Stimulated activated CD8-positive, alpha-beta memory T cell treated with anti-CD3 and anti-CD28 coated beads, Interleukin-7, amount 100 ng/mL, for 4 hours (primary cell): ENCODE measurements at places on chromosomes 5 and 9.

- DNase-seq = no peak
Observed at GRCh38 chr5:110414360-110414759, 312.1 kb downstream of the TMEM232 start.

GRCh38 chr5:171226096-171226754, 82.8 kb upstream of the TLX3 start:
- no peak for DNase-seq

DNA sequence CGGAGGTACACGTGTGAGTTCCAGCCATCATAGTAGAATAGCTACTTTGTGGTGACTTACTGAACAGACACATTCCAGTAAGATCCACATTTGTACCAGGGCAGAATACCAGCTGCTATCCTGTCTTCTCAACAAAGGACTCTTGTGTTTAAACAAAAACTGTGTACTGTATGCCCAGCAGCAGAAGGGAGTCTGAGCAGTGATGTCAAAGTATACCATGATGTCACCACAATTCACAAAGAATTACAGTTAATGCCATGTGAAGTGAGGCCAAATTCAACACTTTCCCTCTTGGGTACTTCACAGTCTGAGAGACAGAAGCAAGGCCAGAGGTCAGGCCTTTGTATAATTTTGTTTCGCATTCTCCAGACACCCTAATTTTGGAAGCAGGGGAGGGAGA, 137.0 kb downstream of the ADAMTSL1 start:
- DNase-seq = no peak

DNA sequence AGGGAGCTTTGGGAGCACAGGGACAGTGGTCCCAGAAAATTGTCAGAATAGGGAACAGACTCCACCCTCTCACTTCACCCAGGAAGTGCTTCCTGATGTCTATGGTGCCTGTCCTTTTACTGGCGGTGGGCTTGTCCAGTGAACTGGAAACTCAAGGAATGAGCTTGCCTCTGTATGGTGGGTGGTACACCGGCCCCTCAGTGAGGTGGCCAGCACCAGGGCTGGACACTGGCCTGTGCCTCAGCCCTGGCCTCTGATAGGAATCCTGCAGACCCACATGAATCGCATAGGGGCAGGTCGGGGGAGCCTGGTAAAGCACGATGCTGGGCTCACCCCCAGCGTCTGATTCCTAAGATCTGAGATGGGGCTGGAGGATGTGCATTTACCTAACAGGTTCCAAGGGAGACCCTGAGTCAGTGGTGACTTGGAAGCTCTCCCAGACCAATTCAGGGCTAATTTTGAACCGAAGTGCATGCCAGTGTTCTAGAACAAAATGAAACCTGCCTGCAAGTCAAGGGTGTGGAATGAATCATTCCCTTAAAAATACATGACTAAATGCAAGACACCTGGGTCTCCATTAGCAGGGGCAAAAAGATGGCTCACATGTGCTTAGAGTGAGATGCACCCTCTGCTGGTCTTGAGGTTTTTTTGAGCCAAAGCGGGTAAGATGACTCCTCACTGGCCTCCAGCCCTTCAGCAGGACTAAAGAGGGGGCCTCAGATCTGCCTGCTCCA, 178.3 kb downstream of the HSPA4 start:
- no peak for DNase-seq

DNA sequence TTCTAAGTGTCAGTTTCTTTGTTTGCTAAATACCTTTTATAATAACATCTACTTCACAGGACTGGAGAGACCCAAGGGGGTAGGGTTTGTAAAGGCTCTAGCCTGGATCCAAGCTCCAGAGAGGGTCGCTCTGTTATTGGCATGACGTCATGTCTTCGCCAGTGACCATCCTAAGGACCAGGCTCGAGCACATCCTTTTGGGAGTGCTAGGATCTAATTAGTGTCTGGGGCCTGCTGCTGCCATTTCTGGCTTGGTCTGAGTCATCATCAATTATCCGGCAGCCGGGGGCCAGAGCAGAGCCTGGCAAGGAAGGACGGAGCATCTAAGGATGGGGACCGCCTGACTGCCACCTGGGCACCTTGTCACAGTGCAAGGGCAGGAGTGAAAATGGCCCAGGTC, 153.0 kb downstream of the NSG2 start:
- no peak for DNase-seq

DNA sequence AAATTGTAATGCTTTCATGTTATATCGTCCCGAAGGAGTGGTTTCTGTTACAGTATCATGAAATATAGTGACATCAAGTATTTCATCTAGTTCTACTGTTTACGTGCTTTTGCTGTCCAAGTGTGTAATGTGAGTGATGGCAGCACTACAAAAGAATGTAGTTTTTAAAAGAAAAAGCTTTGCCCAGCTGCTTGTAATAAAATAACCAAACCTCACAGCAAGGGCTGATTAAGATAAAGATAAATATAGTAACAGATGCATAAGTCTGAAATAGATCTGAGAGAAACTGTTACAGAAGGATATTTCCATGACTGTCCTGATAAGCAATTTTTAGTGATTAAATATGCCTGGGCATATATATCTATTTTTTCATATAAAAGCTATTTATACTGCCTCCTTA, 106.4 kb downstream of the AUH start:
- DNase-seq = no peak

- DNase-seq = no peak
Observed at GRCh38 chr9:98504298-98505282, 204.1 kb downstream of the GABBR2 start.

DNA sequence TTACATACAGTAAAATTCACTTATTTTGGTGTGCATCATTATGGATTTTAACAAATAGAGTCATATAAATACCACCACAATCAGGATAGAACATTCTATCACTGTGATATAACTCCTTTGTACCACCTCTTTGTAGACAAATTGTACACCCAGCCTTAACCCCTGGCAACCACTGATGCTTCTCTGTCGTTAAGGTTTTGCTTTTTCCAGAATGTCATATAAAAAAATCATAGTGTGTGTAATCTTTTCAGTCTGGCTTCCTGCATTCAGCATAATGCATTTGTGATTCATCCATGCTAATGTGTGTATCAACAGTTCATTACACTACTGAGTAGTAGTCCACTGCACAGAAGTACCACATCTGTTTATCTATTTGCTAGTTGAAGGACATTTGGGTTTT, 81.2 kb downstream of the ARSB start:
- DNase-seq = no peak

- no peak for DNase-seq
Observed at GRCh38 chr9:111068771-111069170, 30.5 kb upstream of the LPAR1 start.

- no peak for DNase-seq
Observed at GRCh38 chr9:101427957-101428655, 7.5 kb downstream of the ALDOB start.

- peak; percentile 3 for DNase-seq
Observed at GRCh38 chr9:134641173-134641989, at the start of gene COL5A1. COL5A1 (plus strand) TSS chr9:134641803; CDS start chr9:134642188, 385 bp downstream.

DNA sequence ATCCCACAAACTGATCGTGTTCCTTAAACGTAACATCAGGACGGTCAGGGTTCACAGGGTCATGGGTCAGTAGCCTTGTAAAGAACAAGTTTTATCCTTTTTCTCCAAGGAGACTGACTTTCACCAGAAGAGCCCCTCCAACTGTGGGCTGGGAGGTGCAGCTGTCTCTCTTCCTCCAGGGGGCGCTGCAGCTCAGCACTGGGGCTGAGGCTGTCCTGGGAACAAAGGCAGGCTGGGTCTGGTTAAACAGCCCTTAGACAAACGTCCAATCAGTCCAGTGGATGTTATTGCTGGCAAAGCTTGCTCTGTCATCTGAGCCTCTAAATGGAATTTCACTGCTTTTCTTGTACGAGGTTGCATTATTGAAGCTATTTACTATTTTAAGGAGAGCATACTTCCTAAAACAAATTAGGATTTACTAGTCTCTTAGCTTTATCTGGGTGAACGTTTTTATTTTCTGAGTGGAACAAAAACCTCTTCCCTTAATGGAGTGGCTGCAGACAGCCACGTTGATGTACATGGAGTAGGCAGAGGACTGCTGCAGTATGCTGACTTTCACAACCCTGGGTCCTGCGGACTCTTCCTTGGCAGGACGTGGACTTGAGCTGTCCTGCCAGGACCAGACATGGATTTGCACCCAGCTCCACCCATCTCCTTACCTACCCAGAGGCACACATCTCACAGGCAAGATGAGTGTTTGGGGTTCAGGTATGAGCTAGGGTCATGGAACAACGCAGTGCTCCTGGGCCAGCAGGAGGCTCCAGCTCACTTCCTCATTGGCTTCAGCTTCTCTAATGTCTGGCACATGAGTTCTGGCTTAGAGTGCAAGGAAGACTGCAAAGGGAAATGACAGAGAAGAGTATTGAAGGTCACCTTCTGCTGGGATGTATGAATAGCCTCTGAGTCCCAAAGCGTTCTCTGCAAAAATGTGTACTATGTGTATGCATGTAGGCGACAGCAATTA, 7.8 kb downstream of the EXOSC2 start:
- DNase-seq = peak; percentile 38

DNA sequence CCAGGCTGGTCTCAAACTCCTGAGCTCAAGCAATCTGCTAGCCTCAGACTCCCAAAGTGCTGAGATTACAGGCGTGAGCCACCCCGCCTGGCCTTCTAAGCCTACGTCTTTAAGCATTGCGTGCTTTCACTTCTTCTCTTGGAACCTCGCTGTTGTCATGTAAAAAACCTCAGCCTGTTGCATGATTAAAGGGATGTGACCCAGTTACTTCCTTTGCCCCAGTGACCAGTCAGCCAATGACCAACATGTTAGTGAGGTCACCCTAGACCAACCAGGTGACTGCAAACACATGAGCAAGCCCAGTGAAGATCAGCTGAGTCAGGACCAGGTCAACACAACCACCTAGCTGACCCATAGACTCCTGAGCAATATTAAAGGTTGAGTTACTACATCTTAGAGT, 10.5 kb downstream of the KIF4B start:
- no peak for DNase-seq

DNA sequence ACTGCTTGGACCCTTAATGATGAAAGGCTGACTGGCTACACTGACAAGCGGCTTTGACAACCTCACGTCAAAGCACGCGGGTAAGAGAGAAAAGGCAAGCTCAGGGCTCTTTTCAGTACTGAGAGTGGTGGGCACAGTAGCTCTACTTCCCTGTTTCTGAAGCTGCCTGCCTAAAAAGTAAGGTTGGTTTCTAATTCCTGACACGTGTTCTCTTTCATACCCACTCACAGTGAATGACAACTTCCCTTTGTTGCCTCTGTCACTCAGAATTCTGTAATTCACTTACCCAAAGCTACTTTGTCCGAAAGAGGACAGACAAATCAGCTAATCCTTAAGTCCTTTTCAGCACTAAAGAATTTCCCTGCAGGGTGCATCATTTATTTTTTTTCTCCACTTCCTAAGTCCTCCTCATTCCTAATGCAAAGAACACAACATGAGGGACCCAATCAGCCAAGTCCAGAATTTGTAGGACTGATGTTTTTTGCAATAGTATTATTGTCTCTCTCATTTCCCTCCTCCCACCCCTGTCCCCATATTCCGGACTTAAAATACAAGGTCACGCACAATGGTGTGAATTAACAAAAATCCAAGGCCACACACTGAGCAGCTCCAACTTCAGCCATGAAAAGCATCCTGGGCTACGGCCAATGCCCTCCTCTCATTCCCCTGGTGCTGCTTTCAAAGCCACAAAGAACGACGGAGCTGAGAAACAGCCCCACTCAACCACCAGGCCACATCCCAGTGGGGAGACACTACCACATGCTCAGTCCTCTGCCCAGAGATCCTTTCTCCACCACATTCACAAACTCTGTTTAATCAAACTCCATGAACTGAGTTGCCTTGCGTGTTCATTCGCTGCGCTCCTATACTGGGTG, 221.0 kb downstream of the TSSK1B start:
- DNase-seq = no peak

DNA sequence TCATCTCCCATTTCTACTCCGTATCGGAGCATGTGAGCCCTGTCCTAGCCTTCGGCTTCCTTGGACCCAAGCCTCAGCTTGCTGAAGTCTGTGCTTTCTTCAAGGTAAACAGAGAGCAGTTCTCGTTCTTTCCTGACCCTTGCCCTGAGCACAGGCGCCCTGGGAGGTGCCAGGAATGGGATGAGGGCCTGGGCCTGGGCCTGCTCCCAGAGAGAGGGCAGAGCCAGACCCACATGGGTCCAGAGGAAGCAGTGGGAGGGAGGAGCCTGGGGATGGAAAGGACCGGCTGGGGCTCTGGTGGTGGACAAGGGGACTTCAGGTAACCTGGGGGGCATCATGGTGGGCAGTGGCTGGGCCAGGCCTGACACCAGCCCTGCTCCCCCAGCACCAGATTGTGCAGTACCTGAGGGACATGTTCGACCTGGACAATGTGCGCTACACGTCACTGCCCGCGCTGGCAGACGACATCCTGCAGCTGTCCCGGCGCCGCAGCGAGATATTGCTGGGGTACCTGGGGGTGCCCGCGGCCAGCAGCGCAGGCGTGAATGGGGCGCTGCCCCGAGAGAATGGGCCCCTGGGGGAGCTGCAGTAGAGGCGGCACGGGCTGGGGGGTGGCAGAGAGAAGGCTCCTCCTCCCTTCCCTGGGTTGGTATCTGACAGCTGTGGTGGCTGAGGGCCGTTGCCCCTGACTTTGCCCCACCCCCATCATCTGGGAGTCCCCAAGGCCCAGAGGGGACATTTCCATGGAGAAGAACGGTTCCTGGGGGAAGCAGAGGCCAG, 10.9 kb upstream of the DOLPP1 start:
- DNase-seq = no peak

DNA sequence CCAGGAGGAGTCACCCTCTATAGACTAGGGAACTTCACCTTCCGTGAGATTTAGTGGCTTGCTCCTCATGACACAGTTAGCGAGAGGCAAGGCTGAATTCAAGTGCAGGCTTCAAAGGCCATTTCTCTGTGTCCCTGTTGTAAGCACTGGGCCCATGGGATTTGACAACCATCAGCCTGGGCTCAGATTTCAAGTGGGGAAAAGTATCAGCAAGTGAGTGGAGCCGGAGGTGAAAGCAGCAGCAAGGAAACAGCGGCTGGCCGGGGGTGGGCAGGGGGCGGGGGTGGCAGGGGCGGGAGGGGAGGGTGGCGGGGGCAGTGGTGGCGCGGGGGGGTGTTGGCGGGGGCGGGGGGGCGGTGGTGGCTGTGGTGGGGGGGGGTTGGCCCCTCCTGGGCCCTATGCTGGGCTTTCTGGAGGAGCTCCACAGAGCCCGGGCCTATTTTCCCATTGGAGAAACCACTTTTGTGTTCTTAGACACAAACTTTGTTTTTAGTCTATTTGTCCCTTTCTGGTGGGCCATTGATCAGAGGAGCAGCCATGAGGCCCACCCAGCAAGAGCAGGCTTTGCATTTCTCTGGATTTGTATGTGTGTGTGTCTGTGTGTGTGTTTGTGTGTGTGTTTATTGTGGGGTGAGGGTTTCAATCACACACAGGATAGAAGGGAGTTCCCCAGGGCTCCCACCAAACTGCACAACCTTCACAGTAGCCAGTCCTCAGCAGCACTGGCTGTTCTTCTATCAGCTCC, 165.4 kb upstream of the RAI14 start:
- DNase-seq = no peak

DNA sequence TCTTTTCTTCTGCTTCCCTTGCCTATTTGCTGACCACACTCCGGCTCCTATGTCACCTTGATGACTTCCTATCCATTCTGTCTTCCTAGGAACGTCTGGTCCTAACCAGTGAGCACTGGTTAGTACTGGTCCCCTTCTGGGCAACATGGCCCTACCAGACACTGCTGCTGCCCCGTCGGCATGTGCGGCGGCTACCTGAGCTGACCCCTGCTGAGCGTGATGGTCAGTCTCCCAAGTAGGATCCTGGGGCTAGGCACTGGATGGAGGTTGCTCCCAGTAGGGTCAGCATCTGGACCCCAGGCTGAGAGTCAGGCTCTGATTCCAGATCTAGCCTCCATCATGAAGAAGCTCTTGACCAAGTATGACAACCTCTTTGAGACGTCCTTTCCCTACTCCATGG, 2.2 kb downstream of the GALT start:
- DNase-seq = no peak
